Heart left ventricle (tissue), 16 donors: ENCODE measurements at places on chromosomes 16 and 17. TPM values are rescaled to one million over a fixed set of nuclear protein-coding genes. Genes with fewer than 3 reads are reported as not detected.

Gene SRRM2
- total RNA-seq = 237 TPM

Gene TEDC2
- not detected for total RNA-seq

Gene TBC1D3I
- total RNA-seq = not detected

DNA sequence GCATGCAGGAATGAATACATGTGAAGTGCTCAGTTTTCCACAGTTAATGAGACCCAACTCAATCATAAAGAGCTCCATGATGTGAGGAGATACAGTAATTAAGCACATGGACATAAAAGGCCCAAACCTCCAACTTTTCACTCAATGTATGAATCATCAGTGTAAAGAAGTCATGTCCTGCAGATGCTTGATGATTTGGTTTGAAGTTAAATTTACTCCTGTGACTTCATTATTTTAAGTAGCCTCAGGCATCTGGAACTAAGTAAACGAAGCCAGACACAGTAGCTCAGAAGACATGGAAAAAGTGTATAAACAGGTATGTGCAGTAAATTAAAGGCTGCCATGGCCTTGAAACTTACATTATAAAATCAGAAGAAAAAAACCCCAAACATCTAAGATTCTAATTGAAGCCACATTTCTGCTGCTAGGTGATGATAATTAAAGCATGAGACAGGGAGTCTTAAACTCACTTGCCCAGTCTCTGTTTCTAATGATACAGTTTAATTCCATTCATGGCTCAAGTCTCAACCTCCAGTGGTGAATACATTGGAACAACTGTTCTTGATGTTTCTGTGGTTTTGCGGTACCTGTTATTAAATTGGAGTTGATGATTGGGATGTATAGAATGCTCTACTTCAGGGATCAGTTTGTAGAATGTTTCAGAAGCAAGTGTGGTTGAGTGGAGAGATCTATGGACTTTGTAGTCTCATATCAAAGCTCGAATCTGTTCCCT, 28.9 kb upstream of the CCL2 start:
- H3K36me3 ChIP-seq = no peaks in the 10 kb centered on the region
- no peak for DNase-seq
- no peaks in the 10 kb centered on the region for H3K27me3 ChIP-seq
- H3K4me1 ChIP-seq = no peaks in the 10 kb centered on the region
- no peak overlapping the region for H3K4me3 ChIP-seq

DNA sequence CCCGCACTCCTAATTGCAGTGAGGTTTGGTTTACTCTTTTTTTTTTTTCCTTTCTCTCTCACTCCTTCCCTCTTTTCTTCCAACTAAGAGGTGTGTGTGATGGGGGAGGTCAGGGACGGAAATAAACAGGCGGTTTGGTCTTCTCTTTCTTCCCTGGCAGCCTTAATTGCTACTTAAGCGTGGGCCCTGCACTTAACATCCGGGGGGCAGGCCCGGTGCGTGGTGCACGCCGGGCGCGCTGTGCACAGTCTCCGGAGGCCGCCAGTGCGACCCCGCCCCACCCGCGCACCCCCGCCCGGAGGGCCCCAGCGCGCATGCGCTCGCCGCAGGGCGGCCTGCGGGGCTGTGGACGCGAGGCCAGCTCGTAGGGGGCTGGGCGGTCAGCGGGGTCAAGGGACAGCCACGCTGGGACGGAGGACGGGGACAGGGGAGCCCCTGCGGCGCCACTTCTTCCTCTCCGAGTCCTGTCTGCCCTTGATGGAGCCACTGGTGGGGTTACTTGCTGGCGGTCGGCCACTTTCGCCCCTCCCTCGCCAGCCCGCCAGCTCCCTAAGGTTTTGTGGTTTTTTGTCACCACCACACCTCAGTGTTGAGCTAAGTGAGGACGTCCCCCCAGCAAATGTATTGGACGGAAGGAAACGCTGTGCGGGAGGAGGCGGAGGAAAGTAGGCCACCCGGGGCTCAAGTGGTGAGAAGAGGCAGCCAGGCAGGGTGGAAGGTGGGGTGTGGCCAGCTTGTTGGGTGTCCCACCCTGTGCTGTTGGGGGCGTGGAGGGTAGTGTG, 120.9 kb downstream of the MRM1 start:
- H3K27ac ChIP-seq = peak overlapping the region; percentile 3
- H3K4me3 ChIP-seq = peak overlapping the region; percentile 44
- peaks cover 21% of the 10 kb centered on the region for H3K27me3 ChIP-seq
- H3K36me3 ChIP-seq = no peaks in the 10 kb centered on the region
